Neural crest cell (in vitro differentiated cells): ENCODE measurements at places on chromosomes 5 and 9.

- no peak for DNase-seq
Observed at GRCh38 chr5:98102936-98103335, 670.5 kb upstream of the RGMB start.

GRCh38 chr5:75338408-75338807, 1.4 kb downstream of the HMGCR start:
- DNase-seq, result no peak

GRCh38 chr5:77867194-77867691, 91.1 kb upstream of the TBCA start:
- DNase-seq, result no peak

DNA sequence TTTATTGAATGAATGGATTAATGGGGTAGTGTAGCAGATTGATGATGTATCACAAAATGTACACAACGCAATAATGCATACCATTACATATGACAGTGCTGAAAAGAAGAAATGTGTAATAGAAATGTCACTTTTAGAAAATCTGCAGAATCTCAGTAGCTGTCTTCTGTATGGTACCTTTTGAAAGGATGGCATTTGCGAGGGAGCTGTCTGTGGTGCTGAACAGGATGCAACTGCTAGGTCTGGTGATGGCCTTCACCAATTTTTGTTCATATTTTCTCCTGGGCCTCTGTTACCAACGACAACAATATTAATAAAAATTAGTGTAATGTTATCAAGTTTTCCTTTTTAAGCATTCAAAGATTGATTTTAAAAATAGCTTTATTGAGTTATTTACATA, 36.2 kb upstream of the OTULIN start:
- DNase-seq, result peak; percentile 68

- no peak for DNase-seq
Observed at GRCh38 chr5:178080618-178081410, 32.5 kb upstream of the N4BP3 start.

DNA sequence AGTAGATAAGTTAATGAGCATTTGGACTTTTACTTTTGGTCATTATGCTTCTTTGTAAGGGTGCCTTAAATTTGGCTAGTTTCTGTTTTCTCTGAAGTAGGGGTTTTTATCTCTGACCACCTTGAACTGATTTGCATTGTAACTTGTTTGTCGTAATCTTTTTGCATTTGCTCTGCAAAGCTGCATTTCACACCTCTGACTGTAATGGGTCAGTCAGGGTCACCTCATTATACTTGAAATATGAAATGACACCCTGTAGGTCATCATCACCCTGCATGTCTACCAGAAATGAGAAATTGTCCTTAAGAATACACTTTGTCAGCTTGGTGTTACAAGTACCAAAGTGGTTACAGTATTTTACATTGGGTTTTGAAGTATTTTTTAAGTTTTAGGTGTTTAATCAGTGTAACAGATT, 74.0 kb downstream of the KCNN2 start:
- no peak for DNase-seq

- no peak for DNase-seq
Observed at GRCh38 chr9:89295400-89295799, 15.6 kb upstream of the CKS2 start.

GRCh38 chr9:78210841-78211301, 25.0 kb upstream of the CEP78 start:
- DNase-seq, result no peak

- DNase-seq, result no peak
Observed at GRCh38 chr5:43802119-43802518, 199.1 kb downstream of the NNT start.
